ENCODE measurements at places on chromosomes 1 and 21.

DNA sequence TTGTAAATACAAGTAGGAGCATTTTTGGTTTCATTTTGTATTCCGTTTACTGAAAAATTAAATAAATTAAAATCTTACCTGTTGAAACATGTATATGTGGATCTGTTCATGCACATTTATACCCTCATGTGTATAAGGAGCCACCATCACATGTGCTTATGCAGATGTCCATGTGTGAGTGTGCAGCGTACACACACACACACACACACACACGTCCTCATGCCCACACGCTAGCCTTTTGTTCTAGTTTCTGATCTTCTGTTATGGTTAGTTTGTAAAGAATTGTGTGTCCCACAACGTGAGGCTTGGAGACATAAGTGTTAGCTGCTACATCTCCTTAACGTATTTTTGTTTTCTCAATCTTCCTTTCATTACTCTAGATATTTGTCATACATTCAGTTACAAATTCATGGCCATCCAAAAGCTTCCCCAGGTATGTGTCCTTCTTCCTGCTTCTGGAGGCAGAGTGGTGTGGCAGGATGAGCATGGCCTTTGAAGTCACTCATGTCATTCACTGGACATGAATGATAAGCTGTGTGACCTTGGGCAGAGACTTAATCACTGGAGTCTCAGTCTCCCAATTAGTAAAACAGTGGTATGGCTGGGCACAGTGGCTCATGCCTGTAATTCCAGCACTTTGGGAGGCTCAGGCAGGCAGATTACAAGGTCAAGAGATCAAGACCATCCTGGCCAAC lies 54.6 kb downstream of the TENT5C start:
- DNase-seq = no peak

DNA sequence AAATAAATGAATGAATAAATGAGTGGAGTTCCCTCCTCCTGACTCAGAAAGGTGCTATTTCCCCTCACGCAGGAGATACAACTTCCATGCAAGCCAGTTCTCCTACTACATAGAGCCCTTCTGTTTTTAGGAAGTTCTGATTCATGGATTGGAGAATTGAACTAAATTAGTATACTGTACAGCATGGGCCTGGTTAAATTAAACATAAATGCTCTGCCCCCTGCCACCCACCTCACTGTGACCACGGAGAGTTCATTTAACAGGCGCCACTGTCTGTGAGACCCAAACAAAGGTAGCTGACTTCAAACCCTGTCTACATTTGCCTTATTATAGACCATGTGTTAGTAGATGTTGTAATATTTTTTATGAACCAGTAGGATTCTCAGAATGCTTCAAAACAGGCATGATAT lies 9.1 kb upstream of the IRF2BP2 start:
- DNase-seq = no peak

DNA sequence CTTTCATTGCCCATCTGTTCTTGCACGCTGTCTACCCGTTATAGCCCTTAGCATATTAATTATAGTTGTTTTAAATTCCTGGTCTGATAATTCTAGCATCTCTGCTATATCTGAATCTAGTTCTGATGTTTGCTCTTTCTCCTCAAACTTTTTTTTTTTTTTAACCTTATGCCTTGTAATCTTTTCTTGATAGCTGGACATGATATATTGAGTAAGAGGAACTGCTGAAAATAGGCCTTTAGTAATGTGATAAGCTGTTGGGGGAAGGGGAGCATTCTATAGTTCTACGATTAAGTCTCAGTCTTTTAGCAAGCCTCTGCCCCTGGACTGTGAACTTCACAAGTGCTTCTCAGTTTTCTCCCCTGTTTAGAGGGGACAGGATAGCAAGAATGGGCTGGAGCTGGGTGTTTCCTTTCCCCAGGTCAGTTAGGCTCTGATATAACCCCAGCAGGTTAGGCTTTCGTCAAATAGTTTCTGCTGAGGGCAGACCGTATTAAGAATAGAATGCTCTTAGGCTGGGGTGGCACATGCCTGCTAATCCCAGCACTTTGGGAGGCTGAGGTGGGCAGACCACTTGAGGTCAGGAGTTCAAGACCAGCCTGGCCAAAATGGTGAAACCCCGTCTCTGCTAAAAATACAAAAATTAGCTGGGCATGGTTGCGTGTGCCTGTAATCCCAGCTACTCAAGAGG lies 62.2 kb downstream of the ZFYVE9 start:
- DNase-seq = no peak

GRCh38 chr1:84401156-84401555 lies 2.9 kb downstream of the DNASE2B start:
- DNase-seq = no peak

DNA sequence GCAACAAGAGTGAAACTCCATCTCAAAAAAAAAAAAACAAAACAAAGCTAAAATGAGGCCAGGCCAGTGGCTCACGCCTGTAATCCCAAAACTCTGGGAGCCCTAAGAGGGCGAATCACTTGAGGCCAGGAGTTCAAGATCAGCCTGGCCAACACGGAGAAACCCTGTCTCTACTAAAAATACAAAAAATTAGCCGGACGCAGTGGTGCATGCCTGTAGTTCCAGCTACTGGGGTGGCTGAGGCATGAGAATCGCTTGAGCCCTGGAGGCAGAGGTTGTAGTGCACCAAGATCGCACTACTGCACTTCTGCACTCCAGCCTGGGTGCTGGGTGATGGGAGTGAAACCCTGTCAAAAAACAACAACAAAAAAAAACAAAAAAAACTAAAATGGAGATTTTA lies 191.2 kb upstream of the SGIP1 start:
- no peak for DNase-seq

- no peak for DNase-seq
Observed at GRCh38 chr1:216123446-216124191, 299.6 kb downstream of the USH2A start.

- DNase-seq = peak; percentile 23
Observed at GRCh38 chr21:37435120-37435519, 68.5 kb downstream of the DYRK1A start.

- no peak for DNase-seq
Observed at GRCh38 chr1:50972766-50973165, 2.7 kb downstream of the CDKN2C start.

DNA sequence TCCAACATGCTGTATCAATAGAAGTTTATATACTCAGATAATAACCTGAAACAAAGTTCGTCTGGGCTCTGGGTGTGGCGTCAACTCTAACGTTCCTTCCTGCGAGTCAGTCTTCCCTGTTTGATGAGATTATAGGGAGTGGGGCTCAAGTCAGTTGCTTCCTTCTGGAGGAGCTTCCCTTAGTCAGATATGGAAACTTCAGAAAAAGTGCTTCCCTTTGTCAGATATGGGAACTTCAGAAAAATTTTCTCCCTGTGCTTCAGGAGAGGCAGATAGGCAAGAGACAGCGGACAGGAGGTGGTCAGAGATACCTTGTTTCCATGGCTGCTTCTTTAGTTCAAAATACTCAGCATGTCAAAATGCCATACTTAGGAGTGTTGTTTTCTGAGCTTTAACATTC lies 51.1 kb upstream of the PRDX6 start:
- DNase-seq = no peak

DNA sequence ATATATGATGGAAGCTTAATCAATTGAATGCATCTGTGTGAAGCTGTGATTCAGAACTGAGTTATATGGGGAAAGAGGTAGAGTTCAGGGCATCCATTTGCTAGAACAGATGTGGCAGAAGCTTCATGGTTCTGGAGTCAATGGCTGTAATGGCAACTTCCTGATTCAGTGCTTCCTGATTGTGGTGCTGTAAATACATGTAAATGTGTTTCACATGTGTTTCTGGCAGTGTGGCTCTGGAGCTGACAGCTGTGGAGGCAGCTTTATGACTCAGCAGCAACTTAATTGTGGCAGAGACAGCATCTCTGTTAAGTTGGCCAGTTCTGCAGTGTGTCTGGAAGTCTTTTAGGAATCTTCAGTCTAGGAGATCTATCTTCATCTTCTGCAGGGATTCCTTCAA lies 226.6 kb upstream of the ZRANB2 start:
- no peak for DNase-seq

- DNase-seq = no peak
Observed at GRCh38 chr1:53086491-53087070, 24.6 kb downstream of the PODN start.

- DNase-seq = no peak
Observed at GRCh38 chr1:35555212-35555584, 2.0 kb downstream of the KIAA0319L start.

DNA sequence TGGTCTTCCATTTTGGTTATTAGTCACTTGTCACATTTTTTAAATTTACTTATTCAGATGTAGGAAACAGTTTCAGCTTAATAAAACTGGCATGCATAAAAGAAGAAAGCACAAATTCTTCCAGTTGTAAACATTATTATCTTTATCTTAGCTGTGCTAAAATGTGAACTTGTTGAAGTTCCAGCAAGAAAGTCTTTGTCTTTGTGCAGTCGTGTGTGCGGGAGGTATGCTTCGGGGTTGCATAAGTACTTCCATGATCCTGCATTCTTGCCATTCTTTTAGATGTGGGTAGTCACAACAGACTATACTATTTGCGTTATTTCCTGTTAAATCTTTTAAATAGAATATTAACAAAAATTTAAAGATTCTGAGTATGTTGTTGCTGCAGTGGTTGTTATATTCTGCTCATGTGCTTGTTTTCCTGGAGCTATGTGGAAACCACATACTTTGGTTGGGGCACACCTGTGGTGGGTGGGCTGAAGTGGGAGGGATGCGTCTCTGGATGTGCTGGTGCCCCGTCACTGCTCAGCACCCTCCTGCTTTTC lies 49.9 kb downstream of the CBS start:
- no peak for DNase-seq
